Heart left ventricle (tissue), 16 donors: ENCODE measurements at places on chromosomes 12 and 14. TPM values are rescaled to one million over a fixed set of nuclear protein-coding genes. Genes with fewer than 3 reads are reported as not detected.

MANSC4 gene
- polyA plus RNA-seq: not detected

DNA sequence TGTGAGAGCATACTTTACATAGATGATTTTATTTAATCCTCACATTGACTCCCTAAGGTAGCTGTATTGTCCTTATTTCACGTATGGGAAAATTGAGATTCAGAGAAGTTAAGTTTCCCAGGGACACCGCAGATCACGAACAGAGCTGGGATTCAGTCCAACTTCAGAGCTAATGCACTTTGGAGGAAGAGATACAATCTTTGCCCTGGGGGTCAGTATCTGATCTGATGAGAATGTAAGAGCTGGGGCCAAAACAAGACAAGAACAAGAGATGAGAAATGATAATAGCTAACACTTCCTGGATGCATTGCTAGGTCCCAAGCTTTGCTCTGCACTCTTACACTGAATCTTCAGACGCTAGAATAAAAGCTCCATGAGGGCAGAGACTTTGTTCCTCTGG lies 6.0 kb upstream of the CSAD start:
- no peak for DNase-seq

TRIM9 gene
- 0.47 TPM for polyA plus RNA-seq

GRCh38 chr12:56120158-56120846 lies 2.2 kb downstream of the ZC3H10 start:
- no peak for DNase-seq

DDN gene
- 0.91 TPM for polyA plus RNA-seq

DNA sequence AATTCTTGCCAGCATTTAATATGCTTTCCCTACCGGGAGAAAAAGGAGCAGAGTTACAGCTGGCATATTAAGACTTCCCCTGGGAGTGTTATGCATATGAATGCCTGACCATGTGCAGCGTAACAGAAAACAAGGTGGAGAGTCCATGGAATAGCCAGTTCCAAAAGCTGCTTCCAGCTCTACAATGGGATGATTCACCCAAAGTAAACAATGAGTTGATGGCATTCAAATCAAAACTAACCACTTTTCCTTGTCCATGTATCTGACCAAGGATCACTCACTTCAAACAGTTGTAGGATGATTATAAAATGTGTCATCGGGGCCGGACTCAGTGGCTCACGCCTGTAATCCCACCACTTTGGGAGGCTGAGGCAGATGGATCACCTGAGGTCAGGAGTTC lies 48.1 kb upstream of the BICDL1 start:
- DNase-seq: no peak

- DNase-seq: no peak
Measured at GRCh38 chr14:72607386-72608130, 286.3 kb downstream of the DPF3 start.
